ENCODE measurements at places on chromosomes 1 and 21. TPM values are rescaled to one million over a fixed set of nuclear protein-coding genes. Genes with fewer than 3 reads are reported as not detected.

- no peak for DNase-seq
These were observed 49.2 kb upstream of the EDN2 start for GRCh38 chr1:41533731-41534080.

The S100A16 gene
- 342 TPM for total RNA-seq

DNA sequence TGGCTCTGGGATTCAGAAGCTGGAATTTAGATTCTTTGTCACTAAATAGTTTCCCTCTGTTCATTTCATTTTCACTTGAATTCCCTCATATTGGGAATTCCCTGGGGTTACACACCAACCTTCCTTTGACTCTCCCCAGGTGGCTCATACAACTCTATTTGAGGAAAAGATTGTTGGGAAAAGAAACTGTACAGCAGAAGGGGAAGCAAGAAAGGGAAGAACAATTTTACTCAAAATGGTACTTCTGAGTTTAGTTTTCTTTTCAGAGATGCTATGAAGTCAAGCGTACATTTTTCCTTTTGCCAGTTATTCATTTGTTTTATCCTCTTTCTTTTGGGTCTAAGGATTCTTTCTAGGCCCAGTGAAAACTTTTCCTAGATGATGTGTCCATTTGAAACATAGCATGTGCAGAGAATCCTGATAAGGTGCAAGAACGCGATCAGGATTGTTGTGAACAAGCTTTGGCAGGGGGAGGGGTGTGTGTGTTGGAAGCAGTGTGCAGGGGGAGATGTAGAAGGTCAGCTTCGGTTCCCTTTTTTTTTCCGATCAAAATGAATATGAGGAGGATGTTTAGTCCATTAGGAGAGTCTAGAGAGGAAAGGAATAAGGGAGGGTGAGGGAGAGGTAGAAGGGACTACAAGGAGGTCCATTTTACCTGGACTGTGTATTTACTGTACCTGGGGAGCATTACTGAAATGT lies 26.8 kb upstream of the CD1D start:
- no peak for DNase-seq

- DNase-seq = no peak
These were observed 5.2 kb upstream of the PIGR start for GRCh38 chr1:206951318-206952100.

- no peak for DNase-seq
These were observed 31.3 kb upstream of the SLC19A1 start for GRCh38 chr21:45573452-45574035.

DNA sequence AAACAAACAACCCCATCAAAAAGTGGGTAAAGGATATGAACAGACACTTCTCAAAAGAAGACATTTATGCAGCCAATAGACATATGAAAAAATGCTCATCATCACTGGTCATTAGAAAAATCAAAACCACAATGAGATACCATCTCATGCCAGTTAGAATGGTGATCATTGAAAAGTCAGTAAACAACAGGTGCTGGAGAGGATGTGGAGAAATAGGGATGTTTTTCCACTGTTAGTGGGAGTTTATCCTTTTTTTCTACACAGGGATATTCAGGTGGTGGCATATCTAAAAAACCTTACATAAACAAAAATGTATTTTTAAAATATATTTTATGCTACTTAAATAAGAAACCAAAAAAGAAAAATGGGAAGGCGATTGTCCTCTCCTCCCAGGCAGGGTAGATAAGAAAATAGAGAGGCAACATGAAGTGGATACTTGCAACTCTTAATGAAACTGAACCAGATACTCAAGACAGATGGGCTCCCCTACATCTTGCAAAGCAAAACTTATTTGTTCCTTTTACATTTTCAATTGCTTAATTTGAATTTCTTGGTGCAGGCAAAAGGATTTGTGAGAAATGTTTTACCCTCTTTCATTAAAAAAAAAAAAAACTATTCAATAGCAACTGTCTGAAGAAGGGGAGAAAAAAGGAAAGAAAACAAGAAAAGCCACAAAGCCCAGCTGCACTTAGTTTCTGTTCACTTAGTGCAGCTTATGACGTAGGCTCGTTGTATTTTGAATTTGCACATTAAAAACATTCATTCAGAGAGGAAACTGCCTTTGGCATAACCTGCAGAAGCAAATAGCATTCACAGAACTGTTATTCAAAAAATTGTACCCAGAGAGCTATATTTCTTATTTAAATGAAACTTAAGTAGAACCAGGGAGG lies 36.9 kb upstream of the RGS1 start:
- DNase-seq = peak; percentile 76

- DNase-seq = no peak
These were observed 187.9 kb downstream of the PATJ start for GRCh38 chr1:61930116-61930645.

GRCh38 chr1:22275626-22276395 lies 132.9 kb upstream of the WNT4 start:
- DNase-seq = peak; percentile 44

The TRIM45 gene
- 3.3 TPM for total RNA-seq

GRCh38 chr1:21818656-21819055 lies 6.6 kb downstream of the LDLRAD2 start:
- DNase-seq = no peak

DNA sequence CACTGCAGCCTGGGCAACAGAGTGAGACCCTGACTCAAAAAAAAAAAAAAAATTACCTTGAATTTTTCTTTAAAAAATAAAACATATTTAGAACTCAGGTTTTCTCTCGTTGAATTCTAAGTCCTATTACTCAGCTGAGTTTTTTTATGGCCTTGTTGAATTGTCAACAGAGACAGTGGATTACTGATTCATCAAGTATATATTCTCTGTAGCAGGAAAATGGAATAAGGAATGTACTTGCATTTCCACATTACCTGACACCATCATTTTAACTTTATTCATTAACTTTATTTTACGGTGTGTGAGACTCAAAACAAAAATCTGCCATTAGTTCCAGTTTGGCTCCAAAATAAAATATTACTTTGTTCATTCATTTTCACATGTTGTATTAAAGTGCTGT lies 53.8 kb upstream of the APP start:
- no peak for DNase-seq

The SYT6 gene
- total RNA-seq = not detected

The PTPN7 gene
- not detected for total RNA-seq

The C4BPA gene
- not detected for total RNA-seq

GRCh38 chr1:20640183-20640597 lies 6.9 kb downstream of the PINK1 start:
- peak; percentile 44 for DNase-seq

- DNase-seq = no peak
These were observed 8.2 kb downstream of the IGSF9 start for GRCh38 chr1:159937054-159937750.

- no peak for DNase-seq
These were observed 19.9 kb upstream of the VAMP3 start for GRCh38 chr1:7751174-7751573.

The HMCN1 gene
- 4.9 TPM for total RNA-seq

- DNase-seq = peak; percentile 18
These were observed 890.6 kb downstream of the KCNT2 start for GRCh38 chr1:195717651-195718050.

GRCh38 chr1:78070758-78071157 lies 25.0 kb downstream of the GIPC2 start:
- peak; percentile 81 for DNase-seq

The SLAMF6 gene
- total RNA-seq = not detected

The CR1 gene
- not detected for total RNA-seq

The DNAJC6 gene
- 5.2 TPM for total RNA-seq

DNA sequence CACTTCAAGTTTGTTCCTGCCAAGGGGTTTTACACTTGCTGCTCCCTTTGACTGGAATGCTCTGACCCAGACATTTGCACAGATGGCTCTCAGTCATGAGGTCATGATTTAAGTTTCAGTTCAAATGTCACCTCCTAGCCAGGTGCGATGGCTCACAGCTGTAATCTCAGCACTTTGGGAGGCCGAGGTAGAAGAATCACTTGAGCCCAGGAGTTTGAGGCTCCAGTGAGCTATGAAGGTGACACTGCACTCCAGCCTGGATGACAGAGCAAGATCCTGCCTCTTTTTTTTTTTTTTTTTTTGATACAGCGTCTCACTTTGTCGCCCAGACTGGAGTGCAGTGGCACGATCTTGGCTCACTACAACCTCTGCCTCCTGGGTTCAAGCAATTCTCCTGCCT lies 4.5 kb upstream of the ZMYM4 start:
- no peak for DNase-seq

The AK5 gene
- 6.5 TPM for total RNA-seq

DNA sequence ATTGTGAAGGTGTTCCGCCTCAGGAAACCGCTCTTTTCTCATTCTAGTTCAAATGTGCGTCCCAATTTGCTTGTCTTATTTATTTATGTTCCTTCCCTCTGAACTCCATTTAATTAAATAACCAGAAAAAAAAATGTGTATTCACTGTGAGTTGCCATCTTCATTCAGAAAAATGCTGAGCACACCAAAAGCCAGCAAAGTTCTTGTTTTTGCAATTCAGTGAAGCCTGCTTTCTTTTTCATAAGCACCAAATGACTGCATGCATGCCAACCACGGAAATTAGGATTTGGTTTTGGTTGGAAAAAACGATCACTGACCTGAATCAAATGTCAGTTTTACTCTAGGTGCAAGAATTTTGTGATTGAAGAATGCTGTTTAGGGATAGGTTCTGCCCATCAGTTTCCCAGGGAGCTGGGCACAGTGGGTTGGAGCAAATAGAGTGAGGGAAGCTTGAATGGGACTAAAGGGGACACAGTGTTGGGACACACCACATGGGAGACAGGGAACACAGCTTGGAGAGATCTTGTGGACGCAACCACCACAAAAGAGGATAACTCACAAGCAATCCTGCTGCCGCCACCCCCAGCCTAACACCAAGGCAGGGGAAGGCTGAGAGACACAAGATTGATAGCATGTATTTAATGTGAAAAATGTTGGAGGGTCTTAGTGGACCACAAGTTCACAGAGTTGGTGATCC lies 183.4 kb upstream of the GALNT2 start:
- DNase-seq = no peak

DNA sequence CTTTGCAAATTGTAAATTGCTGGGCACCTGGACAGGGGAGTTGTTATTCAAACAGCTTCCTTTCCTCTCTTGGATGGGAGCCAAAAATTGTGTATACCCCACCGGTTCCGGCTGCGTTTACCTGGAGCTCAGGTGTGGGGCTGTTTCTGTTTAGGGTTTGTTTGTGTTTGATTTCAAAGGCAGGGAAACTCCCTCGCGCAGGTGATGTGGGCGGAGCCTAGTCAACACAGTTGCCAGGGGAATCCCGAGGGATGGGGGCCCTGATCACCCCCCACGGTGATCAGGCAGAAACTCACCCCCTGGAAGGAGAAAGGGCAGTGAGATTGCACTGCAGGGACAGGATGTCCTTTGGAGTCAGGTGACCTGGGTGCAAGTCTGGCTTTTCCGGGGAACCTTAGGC lies 28.3 kb downstream of the CDCP2 start:
- no peak for DNase-seq

- DNase-seq = no peak
These were observed 67.0 kb downstream of the IVNS1ABP start for GRCh38 chr1:185250063-185250462.

- no peak for DNase-seq
These were observed 159.0 kb downstream of the MIS18A start for GRCh38 chr21:32119811-32120210.

GRCh38 chr1:216535059-216535458 lies 111.8 kb upstream of the USH2A start:
- no peak for DNase-seq

- DNase-seq = no peak
These were observed 20.9 kb downstream of the UMODL1 start for GRCh38 chr21:42091899-42092508.

DNA sequence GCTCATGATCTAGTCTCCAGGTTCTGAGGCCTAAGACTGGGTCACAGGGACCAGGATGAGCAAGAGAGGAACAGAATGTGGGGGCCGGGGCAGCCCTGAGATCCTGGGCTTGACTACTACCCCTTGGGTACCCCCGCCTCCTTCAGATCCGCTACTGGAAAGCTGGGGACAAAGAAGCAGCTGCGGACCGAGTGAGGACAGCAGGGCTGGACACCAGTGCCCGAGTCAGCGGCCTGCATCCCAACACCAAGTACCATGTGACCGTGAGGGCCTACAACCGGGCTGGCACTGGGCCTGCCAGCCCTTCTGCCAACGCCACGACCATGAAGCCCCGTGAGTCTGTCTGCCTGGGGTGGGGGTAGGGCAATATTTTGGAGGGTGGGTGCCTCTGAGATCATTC lies 12.5 kb downstream of the TMEM81 start:
- DNase-seq = no peak

GRCh38 chr1:182676274-182676673 lies 8.1 kb downstream of the RGS8 start:
- no peak for DNase-seq

DNA sequence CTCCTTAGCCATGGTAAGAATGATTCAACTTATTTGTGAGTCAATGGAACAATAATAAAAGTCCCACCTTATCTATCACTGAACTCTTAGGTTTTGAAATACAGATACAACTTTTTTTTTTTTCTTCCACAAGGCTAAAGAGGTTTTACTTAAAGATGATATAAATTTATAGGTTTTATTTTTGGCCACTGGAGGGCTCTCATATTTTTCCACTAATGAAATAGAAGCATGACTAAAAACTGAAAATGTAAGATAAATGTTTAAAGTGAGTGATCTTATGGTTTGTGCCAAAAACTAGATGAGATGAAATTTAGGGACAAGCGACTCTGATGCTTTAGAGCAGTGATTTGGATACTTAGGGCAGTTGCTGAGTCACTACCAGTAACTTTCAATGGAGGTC lies 499.0 kb downstream of the NUF2 start:
- DNase-seq = no peak

GRCh38 chr1:42952303-42953001 lies 6.2 kb downstream of the SLC2A1 start:
- peak; percentile 63 for DNase-seq

The MAP1LC3C gene
- total RNA-seq = 0.20 TPM

The SLC6A9 gene
- 8.9 TPM for total RNA-seq

The TSPAN2 gene
- 0.49 TPM for total RNA-seq

GRCh38 chr1:176444286-176444685 lies 18.7 kb upstream of the PAPPA2 start:
- DNase-seq = no peak

Measured in RPMI7951 (cell line).